CD4-positive, alpha-beta T cell treated with Interleukin-17A for 4 hours (primary cell): ENCODE measurements at places on chromosomes 3 and 15.

GRCh38 chr15:65723876-65724275 is 68.2 kb downstream of the DENND4A start:
- no peak for DNase-seq

GRCh38 chr3:122974764-122975162 is 52.8 kb downstream of the SEMA5B start:
- no peak for DNase-seq

DNA sequence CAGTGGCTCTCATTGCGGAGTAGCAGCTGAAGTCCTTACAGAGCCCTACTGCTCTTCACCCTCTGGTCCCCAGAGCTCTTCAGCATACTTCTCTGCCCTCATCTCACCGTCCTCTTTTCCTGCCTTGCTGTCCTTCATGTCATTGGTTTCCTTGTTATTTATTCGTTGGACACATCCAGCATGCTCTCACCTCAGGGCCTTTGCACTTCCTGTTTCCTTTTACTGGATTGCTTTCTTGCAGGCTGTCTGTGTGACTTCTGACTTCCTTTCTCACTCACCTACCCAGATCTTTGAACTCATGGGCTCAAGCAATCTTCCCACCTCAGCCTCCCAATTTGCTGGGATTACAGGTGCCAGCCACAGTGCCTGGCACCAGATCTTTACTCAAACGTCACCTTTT is 127.1 kb downstream of the NR1D2 start:
- no peak for DNase-seq

- no peak for DNase-seq
Measured at GRCh38 chr3:177185035-177185574, 12.2 kb downstream of the TBL1XR1 start.

DNA sequence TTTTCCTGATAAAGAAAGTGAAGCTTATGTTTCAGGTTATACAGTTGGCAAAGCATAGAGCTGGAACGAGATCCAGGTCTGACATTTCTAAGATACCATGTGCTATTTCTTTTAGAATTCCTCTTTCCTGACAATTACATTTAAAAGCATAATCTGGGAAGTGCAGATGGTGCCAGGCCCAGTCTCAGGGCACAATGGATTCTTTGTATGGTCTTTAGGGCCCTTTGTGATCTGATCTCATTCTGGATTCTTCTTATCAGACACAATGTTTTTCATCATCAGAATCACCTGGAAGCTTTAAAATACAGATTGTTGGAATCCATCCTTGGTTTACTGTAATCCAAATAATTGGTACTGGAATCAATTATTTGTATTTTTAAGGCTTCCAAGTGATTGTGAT is 18.6 kb upstream of the GLCE start:
- DNase-seq, result no peak

GRCh38 chr15:83327041-83327440 is 42.6 kb upstream of the BNC1 start:
- no peak for DNase-seq

- DNase-seq, result no peak
Measured at GRCh38 chr3:120684896-120685295, 2.9 kb upstream of the HGD start.

- no peak for DNase-seq
Measured at GRCh38 chr3:159865041-159865579, 123.5 kb upstream of the IL12A start.

GRCh38 chr15:35852818-35853624 is 307.1 kb upstream of the DPH6 start:
- DNase-seq, result no peak

DNA sequence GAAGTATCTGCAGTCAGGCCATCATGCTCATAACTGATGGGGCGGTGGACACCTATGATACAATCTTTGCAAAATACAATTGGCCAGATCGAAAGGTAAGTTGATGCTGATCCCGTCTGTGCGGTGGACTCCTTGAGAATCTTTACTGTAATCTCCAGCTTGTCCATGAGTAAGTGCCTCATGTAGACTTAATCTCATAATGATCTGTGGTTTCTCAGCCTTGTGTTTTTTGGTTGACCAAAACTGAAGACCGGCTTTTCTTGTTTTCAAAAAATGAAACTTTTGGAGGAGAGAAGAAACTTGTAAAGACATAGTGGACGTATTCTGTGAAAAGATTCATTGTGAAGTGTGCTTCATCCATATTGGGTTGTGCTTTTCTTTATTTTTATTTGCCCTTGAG is 285.7 kb downstream of the LRTM1 start:
- DNase-seq, result no peak
